ENCODE measurements at places on chromosomes 7 and 10. TPM values are rescaled to one million over a fixed set of nuclear protein-coding genes. Genes with fewer than 3 reads are reported as not detected.

GRCh38 chr10:75450644-75451640 lies 19.5 kb downstream of the LRMDA start:
- DNase-seq = no peak

Gene ZCWPW1
- total RNA-seq = 5.2 TPM

DNA sequence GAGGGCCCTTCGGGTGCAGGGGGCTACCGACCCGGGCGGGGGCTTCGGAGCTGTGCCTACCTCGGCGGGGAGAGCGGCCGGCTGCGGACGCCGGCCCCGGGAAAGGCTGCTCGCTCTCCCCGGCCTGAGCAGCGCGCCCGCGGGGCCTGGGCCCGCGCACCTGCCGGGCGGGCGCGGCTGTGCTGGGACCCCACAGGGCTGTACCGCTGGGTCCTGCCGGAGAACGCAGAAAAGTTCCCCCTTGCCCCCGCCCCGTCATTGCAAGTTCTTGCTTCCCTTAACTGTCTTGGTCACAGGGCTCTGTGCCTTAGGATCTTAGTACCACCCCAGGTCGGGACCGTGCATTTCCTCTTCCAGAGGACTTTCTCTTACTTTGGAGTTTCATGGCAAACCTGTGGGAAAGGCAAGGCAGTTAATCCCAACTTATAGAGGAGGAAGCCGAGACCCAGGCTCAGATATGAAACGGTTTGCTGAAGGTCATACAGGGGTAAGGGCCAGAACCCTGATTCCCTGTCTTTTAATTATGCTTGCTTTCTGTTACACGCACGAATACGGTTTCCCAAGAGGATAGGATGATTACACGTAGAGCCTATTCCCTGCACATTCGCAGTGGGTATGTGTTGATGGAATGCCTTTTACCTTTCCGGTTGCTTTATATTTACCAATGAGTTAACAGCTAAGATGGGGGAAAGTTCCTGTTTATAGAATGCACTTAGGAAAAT lies 652 bp downstream of the PCGF5 start:
- DNase-seq = peak; percentile 48

Gene ASZ1
- not detected for total RNA-seq
